ENCODE measurements at places on chromosomes 11 and 22.

GRCh38 chr11:57641011-57641807 lies 8.5 kb downstream of the YPEL4 start:
- peaks cover under 1% of the 10 kb centered on the region for H3K36me3 ChIP-seq
- DNase-seq, result peak; percentile 81
- H3K4me1 ChIP-seq, result peaks cover 27% of the 10 kb centered on the region
- H3K27ac ChIP-seq, result peak overlapping the region; percentile 92
- H3K4me3 ChIP-seq, result peak overlapping the region; percentile 97

GRCh38 chr11:106463154-106463553 lies 385.7 kb downstream of the AASDHPPT start:
- DNase-seq, result no peak
- H3K4me1 ChIP-seq, result no peaks in the 10 kb centered on the region
- no peaks in the 10 kb centered on the region for H3K27me3 ChIP-seq

DNA sequence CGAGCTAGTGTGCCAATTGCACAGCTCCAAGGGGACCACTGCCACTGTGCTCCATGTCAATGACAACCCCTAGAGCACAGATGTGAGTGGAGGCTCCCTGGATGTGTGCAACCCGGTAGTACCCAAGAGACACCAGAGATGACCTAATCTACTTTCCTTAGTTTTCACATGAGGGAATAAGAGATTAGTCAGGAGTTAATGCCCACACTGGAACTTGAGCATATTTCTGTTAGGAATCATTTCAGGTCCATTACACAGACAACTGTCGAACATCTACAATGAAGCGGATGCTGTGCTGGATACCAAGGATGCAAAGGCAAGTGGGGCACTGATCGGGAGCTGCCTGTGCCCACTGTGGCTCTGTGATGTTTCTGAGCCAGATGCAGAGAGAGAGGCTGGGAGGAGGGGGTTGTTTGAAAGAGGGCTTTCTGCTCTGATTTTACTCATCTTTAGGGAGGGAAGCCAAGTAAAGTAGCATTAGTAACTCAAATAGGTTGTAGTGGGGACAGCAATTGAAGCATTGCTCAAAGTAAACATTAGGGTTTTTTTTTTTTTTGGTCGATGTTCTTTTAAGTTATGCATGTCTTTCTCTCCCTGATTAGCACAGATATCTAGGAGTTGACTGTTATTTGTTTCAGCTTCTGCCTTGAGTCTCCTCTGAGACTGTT lies 82.5 kb upstream of the SORL1-AS1 start:
- no peak overlapping the region for H3K27ac ChIP-seq
- no peak for DNase-seq
- peaks cover 40% of the 10 kb centered on the region for H3K27me3 ChIP-seq

DNA sequence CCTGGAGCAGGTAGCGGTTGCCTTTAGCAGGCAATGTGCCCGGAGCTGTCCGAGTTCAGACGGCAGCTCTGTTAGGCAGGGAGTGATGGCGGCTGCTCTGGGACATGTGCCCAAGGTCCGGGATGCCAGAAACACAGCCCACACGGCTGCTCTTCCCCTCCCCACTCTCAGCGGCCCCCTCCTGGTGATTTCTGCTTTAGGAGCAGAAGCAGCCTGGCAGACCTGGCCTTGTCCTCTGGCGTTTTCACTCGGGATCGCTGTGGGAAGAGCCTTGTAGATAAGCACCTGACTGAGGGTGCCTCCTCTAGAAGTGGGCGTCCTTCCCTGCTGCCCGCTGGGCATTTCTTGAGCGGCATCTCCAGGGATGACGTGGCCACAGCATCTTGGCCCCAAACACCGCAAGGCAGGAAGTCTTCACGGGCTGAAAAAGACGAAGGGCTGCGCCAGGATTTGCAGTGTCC lies 392.2 kb downstream of the TBC1D22A start:
- H3K4me1 ChIP-seq, result peaks cover 32% of the 10 kb centered on the region
- DNase-seq, result no peak
- H3K27me3 ChIP-seq, result no peaks in the 10 kb centered on the region
- peak overlapping the region; percentile 68 for H3K4me3 ChIP-seq
- no peak overlapping the region for H3K27ac ChIP-seq

DNA sequence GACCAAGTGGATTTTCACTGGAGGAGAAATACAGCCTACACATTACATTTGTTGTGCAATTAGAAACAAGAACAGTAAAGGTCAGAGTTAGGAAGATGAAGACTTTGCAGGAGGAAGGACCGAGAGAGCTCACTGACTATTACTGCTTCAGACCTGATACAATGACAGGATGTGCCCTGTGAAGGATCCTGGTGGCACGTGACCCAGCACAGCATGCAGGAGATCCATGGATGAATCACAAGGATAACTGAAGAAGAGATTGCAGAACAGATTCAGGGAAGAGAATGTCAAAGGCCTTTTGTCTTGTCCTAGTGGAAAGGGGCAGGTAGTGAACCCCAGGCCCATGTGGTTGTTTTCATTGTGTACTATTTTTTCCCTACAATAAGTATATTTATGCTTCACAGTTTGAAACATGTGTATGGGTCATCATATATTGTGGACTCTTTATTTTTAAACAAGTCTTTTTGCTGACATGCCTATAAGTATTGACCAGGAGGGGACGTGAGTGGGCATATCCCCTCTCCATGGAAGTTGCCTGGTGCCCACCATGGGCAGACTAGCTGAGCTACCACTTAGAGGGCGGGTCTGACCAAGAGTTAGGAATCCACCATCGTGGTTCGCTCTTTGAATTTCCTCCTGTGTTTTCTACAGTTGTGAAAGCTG lies 44.3 kb downstream of the RASSF10 start:
- DNase-seq, result no peak
- peaks cover 5% of the 10 kb centered on the region for H3K27me3 ChIP-seq
- H3K27ac ChIP-seq, result no peak overlapping the region
- H3K4me3 ChIP-seq, result no peak overlapping the region
- peaks cover 7% of the 10 kb centered on the region for H3K4me1 ChIP-seq

GRCh38 chr11:123585206-123585605 lies 69.2 kb downstream of the SCN3B start:
- H3K27ac ChIP-seq, result no peak overlapping the region
- no peak for DNase-seq
- H3K36me3 ChIP-seq, result no peaks in the 10 kb centered on the region
- H3K4me1 ChIP-seq, result peaks cover 21% of the 10 kb centered on the region
- H3K27me3 ChIP-seq, result no peaks in the 10 kb centered on the region

DNA sequence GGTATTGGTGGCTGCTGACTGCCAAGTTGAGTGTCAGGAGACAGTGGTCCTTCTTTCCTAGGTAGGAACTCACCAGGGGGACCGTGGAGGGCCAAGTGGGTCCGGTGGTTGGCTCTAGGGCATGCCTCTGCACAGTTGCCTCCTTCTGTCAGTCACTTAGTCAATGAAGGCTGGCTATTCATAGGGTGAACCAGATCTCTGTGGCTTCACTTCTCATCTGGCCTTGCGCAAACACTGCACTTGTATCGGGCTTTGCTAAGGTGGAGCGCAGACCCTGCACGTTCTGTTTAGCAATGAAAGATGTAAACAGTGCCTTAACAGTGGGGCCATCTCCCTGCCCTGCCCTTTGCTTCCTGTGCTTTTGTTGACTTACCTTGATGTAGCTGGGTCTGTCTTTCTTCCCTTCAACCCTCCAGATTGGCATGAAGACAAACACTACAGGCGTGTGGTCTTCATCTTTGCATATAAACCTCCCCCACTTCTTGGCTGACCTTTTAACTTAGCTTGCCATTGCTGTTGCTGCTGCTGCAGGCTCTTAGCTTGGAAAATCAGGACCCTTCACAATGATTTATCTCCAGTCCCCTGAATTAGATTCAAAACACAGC lies 6.7 kb upstream of the SORL1-AS1 start:
- H3K4me1 ChIP-seq, result peaks cover 3% of the 10 kb centered on the region
- no peak for DNase-seq
- H3K27ac ChIP-seq, result no peak overlapping the region
- no peak overlapping the region for H3K4me3 ChIP-seq

DNA sequence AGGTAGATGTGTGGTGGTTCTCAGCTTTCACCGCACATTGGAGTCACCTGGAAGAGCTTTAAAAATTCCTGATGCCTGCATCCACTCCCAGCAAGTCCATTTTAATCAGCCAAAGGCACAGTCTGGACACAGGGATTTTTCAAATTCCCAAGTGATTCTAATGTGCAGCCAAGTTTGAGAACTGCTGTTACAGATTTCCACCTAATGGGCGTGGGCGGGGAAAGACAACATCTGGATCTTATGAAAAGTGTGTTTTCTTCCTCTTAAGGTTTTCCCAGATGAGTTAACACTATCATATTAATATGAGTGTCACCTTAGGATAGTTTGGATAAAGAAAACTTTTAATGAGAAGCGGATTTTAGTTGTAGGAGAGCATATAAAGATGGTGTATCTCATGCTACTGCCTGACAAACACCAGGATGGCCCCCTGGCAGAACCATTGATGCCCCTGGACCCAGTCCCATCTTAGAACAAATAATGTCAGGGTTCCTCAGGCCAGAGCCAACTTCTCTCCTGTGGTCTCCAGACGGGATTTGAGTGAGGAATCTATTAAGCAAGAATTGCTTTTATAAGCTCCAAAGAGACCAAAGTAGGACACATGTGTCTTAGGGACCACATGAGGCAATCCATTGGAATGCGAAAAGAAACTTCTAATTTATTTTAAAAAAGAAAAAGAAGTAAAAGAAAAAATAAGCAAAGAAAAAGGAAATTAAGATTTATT lies 31.9 kb downstream of the POU2AF1 start:
- H3K27ac ChIP-seq, result no peak overlapping the region
- no peak for DNase-seq
- H3K4me3 ChIP-seq, result no peak overlapping the region
- peaks cover 14% of the 10 kb centered on the region for H3K27me3 ChIP-seq
- H3K4me1 ChIP-seq, result no peaks in the 10 kb centered on the region

GRCh38 chr22:37054056-37054395 lies 2.5 kb downstream of the KCTD17 start:
- H3K4me3 ChIP-seq, result no peak overlapping the region
- peaks cover 10% of the 10 kb centered on the region for H3K4me1 ChIP-seq
- no peak overlapping the region for H3K27ac ChIP-seq
- no peak for DNase-seq

DNA sequence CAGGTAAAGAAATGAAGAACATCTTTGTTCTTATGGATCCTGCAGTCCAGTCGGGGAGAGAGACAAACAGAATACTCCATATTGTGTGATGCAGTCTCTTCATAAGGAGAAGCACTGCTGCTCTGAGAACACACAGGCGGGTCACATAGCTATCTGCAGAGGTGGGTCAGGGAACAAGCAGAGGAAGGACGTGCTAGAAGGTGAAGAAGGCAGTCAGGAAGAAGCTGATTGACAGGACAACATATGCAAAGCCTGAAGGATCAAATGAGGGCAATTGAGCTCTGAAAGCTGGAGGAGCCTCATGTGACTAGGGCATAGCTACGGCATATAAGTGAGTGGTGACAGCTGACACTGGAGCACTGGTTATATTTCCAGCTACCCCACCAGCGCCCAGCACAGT lies 122.5 kb downstream of the OPCML start:
- no peak overlapping the region for H3K27ac ChIP-seq
- no peaks in the 10 kb centered on the region for H3K4me1 ChIP-seq
- no peaks in the 10 kb centered on the region for H3K36me3 ChIP-seq
- H3K4me3 ChIP-seq, result no peak overlapping the region
- H3K27me3 ChIP-seq, result no peaks in the 10 kb centered on the region

DNA sequence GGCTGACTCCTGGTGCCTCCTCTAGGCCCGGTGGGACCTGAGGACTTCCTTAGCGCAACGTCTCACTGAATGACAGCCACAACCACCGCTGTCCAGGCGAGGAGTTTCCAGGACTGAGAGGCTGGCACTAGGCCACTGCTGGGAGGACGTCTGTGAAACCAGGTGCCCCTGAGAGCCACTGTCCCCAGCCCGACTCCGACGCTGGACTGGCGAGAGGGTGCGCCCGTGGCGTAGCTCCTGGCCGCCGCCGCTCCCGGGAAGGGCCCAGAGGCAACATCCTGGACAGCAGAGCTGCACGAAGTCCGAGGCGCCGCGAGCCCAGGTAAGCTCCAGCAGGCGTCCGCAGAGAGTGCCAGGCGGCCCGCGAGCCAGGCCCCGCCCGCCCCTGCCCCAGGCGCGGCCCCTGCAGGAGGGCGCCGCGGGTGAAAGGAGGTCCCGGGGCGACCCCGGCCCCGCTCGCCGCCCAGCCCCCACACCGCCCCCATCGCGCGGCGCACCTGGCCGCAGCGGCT lies 525 bp downstream of the DGCR2 start:
- peak overlapping the region; percentile 60 for H3K27ac ChIP-seq
- peaks cover 4% of the 10 kb centered on the region for H3K27me3 ChIP-seq
- H3K4me3 ChIP-seq, result peak overlapping the region; percentile 97
- DNase-seq, result no peak
- H3K4me1 ChIP-seq, result peaks cover 25% of the 10 kb centered on the region

GRCh38 chr11:3158131-3158591 lies 6.9 kb downstream of the OSBPL5 start:
- no peak for DNase-seq
- peaks cover 72% of the 10 kb centered on the region for H3K4me1 ChIP-seq
- H3K27me3 ChIP-seq, result no peaks in the 10 kb centered on the region
- H3K4me3 ChIP-seq, result no peak overlapping the region
- peaks cover 17% of the 10 kb centered on the region for H3K36me3 ChIP-seq
- H3K27ac ChIP-seq, result no peak overlapping the region

GRCh38 chr11:65779919-65780769 lies 632 bp downstream of the AP5B1 start:
- H3K4me1 ChIP-seq, result peaks cover 30% of the 10 kb centered on the region
- peaks cover 37% of the 10 kb centered on the region for H3K36me3 ChIP-seq
- no peak overlapping the region for H3K27ac ChIP-seq
- peak; percentile 80 for DNase-seq
- peaks cover 22% of the 10 kb centered on the region for H3K27me3 ChIP-seq
- H3K4me3 ChIP-seq, result peak overlapping the region; percentile 85

DNA sequence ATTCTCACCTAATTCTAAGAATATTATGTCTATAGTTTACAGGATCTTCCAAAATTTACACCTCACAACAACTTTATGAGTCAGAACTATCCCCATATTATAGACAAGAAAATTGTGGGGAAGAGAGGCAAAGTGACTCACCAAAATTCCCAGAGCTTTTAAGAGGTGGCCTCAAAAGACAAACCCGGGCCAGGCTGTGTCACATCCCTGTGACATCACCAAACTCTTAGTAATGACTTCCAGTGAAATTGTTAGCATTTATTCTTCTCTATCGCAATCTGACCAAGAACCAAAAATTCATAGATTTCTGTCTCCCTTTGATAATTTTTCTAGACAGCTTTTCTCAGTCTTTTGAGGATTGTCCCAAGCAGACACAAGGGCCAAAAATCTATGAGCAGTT lies 134.3 kb downstream of the SNX19 start:
- no peaks in the 10 kb centered on the region for H3K27me3 ChIP-seq
- H3K4me1 ChIP-seq, result peaks cover 15% of the 10 kb centered on the region
- H3K27ac ChIP-seq, result peak overlapping the region; percentile 91
- peak; percentile 87 for DNase-seq
- no peaks in the 10 kb centered on the region for H3K36me3 ChIP-seq

GRCh38 chr11:63997104-63997700 lies 11.0 kb downstream of the OTUB1 start:
- peaks cover 45% of the 10 kb centered on the region for H3K4me1 ChIP-seq
- no peaks in the 10 kb centered on the region for H3K27me3 ChIP-seq
- H3K27ac ChIP-seq, result no peak overlapping the region
- DNase-seq, result no peak
- no peak overlapping the region for H3K4me3 ChIP-seq
- H3K36me3 ChIP-seq, result peaks cover 49% of the 10 kb centered on the region
